ENCODE measurements at places on chromosomes 4 and X.

DNA sequence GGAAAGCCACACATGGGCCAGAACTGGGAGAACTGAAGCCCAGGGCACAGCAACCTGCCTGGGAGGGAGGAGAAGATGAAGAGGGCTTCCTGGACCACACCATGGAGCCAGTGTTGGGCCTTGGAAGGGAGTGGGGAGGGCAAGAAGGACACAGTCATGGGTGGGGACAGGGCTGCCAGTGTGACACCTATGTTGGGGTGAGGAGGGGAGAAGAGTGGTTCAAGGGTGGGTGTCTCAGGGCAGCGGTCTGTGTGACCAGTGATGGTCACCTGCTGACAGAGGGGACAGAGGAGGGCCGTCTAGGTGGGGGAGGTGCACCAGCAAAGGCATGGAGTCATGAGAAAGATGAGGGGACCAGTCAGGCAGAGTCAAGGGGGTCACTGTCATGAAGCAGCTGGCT, 13.8 kb downstream of the MAGED2 start:
- no peak for DNase-seq

GRCh38 chr4:147351083-147351787, 129.7 kb upstream of the EDNRA start:
- no peak for DNase-seq

- no peak for DNase-seq
These were observed 263.8 kb downstream of the NKX6-1 start for GRCh38 chr4:84235126-84235944.

- no peak for DNase-seq
These were observed 26.5 kb downstream of the CD40LG start for GRCh38 chrX:136674270-136674985.

DNA sequence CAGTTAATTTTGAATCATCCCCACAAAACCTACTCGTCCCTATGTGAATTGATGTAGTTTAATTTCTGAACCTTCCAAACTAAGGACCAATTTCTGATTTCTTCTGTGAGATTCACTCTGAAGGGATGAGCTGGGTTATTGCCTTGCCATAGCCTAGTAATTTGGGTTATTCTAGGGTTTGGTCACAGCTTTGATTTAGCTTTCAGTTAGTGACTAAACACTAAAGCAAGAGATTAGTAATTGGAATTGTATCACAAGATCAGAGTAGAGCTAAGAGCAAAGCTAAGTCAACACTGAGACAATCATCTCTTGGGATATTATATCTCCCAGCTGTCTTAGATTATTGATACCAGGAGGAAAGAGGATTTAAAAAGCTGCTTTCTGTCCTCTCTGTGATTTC, 588.0 kb downstream of the CCSER1 start:
- no peak for DNase-seq

DNA sequence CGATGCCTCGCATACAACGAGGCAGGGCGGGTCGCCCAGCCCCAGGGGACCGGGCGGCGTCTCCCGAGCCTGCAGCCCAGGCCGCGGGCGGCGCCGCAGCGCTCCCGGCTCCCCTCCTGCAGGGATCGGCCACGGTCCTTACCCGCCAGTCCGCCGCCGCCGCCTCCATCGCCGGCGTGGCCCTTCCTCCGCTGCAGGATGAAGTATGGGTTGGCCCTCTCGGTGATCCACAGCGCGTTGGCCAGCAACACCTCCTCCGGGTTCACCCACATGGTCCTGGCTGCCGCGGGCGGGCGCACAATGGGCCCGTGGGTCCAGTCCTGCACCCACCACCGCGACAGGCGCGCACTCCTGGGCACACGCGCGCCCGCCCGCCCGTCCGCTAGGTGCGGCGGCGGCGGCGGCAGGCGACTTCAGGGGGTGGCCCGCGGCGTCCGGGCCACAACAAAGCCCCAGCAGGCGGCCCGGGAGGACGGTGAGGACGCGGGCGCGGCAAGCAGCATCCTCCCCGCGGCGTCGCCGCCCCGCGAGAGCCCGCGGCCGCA, 339 bp downstream of the TBC1D9 start:
- DNase-seq = peak; percentile 70

DNA sequence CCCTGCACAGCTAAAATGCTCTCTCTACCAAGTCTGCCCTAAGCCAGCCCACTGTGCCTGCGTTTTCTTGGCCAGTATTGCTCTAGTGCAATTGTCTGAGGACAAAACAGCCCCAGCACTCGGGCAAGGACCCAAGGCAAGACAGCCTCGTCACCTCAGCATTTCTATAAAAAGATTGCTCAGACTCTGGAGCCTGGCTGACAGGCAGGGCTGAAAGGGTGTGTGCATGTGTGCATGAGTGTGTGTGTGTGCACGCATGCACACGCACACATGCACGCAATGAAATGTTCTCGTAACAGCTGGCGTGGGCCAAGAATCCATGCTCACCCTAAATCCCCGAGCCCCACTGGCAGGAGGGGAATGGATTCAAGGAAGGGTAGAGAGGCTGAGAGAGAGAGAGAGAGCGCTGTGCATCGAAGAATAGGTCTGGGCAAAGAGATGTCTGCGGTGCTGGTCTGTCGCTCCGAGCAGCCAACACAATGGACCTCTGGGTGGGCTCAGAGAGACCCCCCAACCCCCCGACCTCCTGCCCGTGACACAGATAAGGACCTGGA, 579.2 kb downstream of the BCOR start:
- no peak for DNase-seq

- DNase-seq = no peak
These were observed 13.0 kb downstream of the FGD1 start for GRCh38 chrX:54482839-54483593.

DNA sequence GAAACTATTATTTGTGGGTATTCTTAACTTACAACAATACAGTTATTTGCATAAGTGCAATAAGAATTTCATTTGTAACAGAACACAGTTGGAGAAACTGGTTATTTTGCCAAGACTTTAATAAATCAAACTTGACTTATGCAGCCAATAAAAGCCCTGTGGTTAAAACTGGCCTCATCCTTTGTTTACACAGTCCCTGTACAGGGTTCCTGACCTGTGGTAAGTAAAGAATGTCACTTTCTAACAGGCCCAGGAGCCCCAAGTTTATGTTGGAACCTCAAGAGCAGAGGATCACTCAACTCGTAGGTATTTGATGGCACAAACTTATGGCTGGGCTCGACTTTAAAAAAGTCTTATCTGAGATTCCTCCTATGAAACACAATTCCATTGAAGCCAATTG, 88.6 kb upstream of the PTCHD1 start:
- no peak for DNase-seq

DNA sequence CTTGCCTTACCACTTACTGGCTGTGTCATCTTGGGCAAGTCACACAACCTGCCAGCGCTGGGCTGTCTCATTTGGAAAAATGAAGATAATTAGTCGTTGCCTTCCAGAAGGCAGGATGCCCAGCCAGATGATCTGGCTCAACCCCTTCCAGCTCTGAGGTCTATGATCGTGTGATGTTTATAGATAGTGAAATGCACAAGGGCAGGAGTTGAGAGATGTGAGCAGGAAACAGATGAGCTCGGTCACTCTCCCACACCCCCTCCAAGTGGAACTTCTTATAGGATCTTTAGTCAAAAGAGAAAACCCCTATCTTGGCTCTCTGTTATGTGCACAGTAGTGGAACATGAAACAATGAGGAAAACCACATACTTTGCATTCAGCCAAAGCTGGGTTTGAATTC, 336.8 kb upstream of the PPARGC1A start:
- DNase-seq = no peak

GRCh38 chr4:28267166-28267565, 1406.5 kb downstream of the STIM2 start:
- DNase-seq = no peak

GRCh38 chr4:163810755-163811154, 316.3 kb downstream of the TMA16 start:
- DNase-seq = no peak

DNA sequence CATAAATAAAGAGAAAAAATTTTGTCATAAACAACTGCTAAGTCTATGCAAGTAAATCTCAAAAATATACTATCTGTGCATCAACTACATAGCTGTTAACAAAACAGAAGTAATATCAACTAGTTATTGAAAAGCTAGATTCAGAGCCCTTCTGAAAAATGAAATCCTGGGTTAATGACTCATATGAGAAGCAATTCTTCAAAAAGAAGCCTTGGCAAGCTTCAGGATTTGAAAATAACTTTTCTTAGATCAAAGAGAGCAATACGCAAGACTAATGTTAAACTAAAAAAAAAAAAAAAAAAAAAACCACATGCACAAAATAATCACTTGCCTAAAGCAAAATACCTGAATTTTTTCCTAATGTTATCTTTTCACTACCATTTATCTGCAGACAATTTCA, 566.1 kb upstream of the BOD1L1 start:
- no peak for DNase-seq

DNA sequence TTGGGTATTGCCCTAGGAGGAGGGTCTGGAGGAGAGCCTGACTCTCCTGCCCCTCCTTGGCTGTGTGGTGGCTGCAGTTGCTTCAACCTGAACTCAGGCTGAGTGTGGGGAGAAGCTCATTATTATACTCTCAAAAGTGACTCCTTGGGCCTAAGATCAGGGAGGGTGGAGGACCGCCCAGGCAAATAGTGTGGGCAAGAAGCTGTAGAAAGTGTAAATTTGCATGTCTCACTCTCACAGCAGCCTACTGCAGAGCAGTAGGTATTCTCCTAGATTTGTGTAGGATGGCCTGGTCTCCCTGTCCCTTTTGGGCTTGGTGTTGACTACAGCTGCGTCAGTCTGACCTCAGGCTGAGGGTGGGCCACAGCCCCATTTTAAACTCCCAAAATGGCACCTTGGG, 156.1 kb downstream of the ZNF330 start:
- DNase-seq = no peak

GRCh38 chr4:151238477-151238876, 38.5 kb upstream of the PRSS48 start:
- no peak for DNase-seq

DNA sequence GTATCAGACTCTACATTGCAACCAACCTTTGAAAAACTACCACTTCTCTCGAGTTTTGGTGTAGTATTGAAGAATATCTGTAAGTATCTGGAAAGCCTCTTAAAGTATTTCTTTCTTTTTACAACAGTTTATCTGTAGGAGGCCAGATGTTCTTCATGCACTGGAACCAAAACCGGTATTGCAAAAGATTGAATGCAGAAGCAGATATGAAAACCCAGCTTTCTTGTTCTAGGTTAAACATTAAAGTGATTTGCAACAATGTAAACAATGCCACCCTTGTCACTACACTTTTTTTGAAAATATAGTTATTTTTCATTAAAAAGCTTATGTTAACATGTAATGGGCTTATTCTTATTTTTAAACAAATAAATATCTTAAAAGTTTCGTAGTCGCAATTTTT, 27.2 kb downstream of the PLS3 start:
- DNase-seq = no peak

GRCh38 chrX:135434258-135435138, 12.8 kb downstream of the SMIM10L2A start:
- no peak for DNase-seq

GRCh38 chr4:6390356-6390755, 82.1 kb downstream of the PPP2R2C start:
- no peak for DNase-seq

DNA sequence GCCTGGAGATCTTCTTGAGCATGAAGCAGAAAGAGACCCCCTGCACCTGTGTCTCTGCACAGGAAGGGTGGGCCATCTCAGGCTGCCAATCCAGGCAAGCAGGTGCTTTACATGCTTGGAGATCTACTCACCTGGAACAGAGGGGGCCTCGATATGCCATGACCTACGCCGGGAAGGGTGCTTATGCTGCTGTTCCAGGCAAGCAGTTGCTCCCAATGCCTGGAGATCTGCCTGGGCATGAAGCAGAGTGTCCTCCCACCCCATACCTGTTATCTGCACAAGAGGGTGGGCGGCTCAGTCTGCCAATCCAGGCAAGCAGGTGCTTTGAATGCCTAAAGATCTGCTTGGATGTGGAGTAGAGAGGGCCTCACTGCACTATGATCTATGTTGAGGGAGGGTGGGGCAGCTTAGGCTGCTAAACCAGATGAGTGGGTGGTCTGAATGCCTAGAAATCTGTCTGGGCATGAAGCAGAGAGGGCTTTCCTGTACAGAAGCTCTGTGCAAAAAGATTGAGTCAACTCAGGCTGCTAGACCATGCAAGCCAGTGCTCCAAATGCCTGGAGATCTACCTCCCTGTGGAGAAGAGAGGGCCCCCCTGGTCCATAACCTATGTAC, 104.5 kb upstream of the QRFPR start:
- DNase-seq = no peak

DNA sequence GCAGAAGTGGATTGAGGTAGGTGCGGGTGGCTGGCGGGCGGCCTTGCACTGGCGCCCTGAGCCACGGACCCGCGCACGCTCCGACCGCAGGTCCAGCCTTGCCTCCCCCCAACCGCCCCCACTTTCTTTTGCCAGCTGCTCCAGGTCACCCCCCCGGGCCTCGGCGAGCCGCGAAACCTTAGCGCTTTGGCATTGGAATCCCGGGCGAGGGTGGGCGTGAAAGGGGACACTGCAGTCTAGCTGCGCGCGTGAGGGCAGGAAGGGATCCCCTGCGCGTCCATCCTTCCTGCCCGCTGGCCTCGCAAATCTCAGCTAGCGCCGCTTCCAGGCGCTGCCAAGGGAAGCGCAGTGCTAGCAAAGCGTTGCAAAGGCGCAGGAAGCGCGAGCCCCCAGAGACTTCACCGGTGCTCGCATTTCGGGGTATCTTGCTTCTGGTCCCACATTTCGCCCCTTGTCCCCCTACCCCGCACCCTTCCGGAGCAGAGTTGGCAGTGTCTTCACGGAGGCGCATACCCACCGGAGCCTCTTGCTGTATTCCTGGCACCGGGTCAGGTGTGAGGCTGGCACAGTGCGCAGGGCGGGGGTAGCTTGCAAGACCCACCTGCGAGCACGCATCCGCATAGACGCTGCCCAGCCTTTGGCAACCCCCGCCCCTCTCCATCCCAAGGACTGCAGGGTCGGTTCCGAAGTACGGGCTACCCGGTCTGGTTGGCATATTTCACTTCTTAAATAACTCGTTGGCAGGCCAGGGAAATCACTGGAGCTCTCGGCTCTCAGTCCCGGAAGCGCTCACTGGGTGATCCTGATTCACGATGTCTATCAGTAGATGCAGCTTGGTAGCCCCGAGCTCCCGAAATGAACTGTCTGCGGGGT, 104.4 kb downstream of the UCHL1 start:
- peak; percentile 28 for DNase-seq

DNA sequence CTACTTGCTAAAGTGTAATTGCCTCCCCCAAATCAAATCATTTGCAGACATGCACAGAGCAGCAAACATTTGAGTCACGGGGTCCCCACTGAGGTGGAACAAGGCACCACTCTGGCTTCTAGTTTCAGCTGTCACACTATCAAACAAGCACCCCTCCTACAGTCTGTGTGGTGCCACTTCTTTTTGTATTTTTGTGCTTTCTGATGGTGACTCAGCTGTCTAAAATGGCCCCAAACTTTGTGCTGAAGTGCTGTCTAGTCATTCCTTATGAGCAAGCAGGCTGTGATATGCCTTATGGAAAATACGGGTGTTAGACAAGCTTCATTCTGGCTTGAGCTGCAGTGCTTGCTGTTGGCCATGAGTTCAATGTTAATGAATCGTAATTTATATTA, 15.4 kb downstream of the IGFBP7 start:
- DNase-seq = no peak

Measured in KBM-7 (cell line).